Stimulated activated CD4-positive, alpha-beta T cell treated with anti-CD3 and anti-CD28 coated beads, Interleukin-1b, Interleukin-23, amount 100 ng/mL, for 1 hour (primary cell): ENCODE measurements at places on chromosomes 5 and 9.

- no peak for DNase-seq
These were observed 4.3 kb upstream of the SQSTM1 start for GRCh38 chr5:179816401-179816795.

DNA sequence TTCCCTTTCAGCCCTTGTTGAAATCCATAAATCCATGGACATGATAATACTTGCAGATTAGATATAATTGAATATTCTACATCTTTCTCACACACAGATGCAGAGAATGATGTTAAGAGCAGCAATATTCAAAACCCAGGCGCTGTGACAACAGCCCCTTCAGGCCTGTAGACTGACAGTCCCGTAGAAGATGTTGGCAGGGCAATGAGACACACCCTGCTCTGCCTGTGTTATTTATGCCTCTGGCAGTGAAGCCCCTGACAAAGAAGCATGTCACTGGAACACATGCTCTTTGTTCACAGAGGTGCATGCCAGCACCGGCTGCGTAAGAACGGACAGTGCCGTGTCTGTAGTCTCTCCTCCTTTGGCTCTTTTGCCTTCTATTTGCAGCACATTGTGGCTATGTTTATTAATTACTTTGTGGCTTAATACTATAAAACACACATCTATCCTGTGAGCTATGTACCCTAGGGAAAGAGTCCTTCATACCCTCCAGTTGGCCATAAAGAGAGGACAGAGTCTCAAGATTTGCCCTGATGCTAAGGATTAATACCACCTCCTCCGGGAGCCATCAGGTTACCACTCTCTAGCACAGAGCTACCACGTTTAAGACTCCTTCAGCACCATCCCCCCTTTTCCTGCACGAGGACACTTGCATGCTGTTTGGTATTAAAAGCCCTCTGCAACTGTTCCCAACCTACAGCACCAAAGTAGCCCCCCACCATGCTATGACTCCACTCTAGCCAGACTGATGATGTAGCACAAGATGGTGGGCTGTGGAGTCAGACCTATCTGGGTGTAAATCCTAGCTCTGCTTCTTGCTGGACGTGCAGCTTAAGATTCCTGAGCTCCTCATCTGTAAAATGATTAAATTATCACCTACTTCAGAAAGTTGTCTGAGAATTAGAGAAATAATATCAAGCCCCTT is 2.0 kb upstream of the ANP32B start:
- no peak for DNase-seq

DNA sequence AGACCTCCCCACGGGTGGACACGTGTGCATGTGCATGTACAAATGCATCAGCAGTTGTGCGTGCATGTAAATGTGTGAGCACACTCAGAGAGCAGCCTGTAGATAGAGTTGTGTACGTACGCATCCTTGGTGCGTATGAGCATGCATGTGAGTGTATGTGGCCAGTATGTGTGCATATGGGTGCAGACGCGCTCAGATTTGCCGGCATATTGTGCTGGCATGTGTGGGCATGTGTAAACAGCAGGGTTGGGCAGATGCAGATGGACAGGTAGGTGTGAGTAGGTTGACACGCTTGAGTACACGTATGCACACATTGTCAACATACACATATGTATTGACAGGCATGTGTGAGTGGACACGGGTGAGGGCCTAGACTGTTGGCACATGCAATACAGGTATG is 56.5 kb downstream of the LMX1B start:
- no peak for DNase-seq

- no peak for DNase-seq
These were observed 486.7 kb downstream of the TMEM232 start for GRCh38 chr5:110239786-110240185.

DNA sequence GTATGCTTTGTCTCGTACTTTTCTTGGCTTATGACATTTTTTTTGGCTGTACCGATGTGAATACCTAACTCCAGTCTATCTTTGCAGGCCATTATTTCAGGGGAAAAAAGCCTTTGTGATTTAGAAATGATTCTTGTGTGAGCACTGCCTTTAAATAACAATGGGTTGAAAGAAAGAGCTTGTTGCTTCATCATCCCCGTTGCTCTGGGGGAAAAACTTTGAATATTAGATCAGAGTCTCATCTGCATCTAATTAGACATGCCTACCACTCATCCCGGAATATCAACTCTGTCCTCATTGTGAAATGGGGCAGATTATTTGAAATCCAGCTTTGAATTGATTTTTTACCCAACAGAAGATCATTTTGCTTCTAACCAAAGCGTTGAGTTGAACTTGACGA is 13.5 kb downstream of the CXCL14 start:
- DNase-seq, result no peak

GRCh38 chr5:38297830-38298608 is 39.7 kb downstream of the EGFLAM start:
- DNase-seq, result no peak

DNA sequence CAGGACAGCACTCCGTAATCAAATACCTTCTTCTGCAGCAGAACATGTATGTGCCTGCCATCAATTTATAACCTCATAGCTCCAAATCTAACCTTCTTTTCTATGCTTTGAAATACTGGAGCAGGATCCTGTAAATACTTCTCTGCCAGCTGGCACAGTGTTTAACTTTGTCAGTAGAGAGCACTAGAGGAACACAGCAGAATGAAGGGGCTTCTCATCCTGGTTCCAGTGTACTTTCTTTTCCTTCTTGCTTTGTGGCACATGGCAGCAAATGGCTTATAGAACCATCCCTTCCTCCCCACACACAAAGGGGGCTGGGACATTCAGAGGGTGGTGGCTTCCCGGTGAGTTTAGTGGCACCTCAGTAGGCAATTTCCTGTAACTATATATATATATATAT is 3.8 kb upstream of the FBXW11 start:
- DNase-seq, result no peak

GRCh38 chr5:122427621-122428020 is 115.6 kb downstream of the SNCAIP start:
- DNase-seq, result no peak

DNA sequence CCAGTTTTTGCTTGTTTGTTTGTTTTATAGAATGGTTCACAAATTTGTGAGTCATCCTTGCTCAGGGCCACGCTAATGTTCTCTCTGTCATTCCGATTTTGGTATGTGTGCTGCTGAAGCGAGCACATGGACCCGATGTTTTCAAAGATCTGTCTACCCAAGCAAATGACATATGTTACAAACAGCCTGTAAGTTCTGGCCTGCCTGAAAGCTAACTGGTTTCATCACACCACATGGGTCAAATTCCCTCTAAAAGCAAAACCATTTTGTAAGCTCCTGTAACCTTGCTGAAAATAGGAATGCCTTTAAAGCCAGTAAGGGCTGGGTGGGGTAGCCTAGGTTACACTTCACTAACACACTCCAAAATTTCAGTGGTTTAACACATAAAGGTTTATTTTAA is 25.4 kb downstream of the DMRT3 start:
- DNase-seq, result no peak

GRCh38 chr5:100762995-100763394 is 140.1 kb downstream of the ST8SIA4 start:
- DNase-seq, result no peak

DNA sequence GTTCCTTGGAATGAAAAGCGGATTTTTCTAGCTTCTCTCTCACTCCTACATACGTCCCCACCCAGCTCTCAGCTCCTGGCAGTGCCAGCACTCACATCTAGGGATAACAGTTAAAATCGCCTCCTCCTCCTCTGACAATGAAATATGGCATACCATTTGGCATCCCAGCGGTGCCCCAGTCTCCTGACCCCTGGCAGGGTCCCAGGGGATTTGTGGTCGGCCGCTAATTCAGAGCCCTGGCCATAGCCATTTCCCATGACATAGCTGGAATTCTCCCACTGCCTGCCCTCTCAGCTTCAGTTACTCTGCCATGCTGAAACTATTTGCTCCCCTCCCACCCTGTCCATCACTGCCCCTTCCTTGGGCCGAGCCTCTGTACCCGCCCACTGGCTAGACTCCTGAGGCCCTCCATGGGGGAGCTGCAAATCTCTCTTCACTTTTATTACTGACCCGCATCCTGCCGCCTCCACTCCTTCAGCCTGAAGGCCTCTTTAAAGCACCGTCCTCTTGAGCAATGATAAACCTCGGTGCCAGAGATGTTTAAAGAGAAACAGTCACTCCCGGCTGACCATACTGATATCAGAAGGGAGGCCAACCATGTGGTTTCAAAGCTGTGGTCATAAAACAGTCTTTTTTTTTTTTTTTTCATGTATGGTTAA is 139.8 kb downstream of the SLIT3 start:
- no peak for DNase-seq

DNA sequence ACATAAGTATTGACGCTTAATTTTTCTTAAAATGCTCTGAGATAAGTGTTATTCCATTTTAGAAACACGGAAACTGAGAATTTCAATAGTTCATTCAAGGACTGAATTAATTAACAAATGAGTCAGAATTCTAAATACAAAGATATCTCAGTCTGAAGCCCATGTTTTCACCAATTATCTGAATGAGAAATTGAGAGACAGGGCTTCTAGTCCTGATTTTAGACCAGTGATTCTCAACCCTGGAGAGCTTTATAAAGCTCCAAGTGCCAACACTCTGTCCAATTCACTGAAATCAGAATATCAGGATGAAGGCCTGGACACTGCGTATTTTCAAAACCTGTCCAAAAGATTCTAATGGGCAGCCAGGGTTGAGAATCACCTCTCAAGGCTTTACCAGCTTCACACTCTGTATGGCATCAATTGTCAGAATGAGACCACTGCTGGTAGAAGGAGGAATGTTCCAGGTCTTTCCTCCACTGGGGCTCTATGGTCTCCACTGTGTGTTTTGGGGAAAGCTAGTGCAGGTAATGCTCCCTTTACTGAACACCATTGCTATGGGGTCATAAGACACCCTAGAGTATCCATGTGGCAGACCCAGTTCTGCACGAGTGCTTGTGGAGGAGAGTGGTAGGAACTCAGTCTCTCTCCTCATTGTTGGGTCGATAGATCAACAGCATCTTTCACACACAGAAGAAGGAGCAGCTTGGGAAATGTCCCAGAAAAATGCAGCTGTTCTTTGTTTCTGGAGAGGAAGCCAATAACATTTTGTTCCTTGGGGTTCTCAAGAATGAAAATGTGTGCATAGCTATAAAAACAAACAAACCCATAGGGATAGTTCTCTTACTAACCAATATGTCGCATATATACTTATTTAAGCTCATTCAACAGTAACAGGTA is 99.7 kb upstream of the OSMR start:
- no peak for DNase-seq

DNA sequence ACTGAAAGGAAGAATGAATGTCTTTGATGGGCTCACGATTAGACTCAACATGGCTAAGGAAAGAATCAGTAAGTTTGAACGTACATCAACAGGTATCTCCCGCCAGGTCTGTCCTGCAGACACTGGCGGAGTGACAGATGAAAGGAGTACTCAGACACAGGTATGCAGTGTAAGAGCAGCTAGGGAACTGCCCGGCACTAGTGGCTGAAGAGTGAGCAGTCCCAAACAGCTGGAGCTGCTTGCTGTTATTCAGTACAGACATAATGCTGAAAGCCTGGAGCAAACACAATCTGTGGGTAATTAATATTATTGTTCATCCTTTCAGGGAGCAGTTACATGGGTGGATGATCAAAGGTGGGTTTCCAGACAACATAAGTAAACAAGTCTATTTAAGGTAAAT is 835.5 kb downstream of the TLE4 start:
- no peak for DNase-seq

GRCh38 chr5:134070725-134071613 is 43.5 kb upstream of the TCF7 start:
- DNase-seq, result no peak

- no peak for DNase-seq
These were observed 21.8 kb upstream of the NINJ1 start for GRCh38 chr9:93155716-93156474.

- no peak for DNase-seq
These were observed 55.4 kb downstream of the STK32A start for GRCh38 chr5:147290261-147290660.

DNA sequence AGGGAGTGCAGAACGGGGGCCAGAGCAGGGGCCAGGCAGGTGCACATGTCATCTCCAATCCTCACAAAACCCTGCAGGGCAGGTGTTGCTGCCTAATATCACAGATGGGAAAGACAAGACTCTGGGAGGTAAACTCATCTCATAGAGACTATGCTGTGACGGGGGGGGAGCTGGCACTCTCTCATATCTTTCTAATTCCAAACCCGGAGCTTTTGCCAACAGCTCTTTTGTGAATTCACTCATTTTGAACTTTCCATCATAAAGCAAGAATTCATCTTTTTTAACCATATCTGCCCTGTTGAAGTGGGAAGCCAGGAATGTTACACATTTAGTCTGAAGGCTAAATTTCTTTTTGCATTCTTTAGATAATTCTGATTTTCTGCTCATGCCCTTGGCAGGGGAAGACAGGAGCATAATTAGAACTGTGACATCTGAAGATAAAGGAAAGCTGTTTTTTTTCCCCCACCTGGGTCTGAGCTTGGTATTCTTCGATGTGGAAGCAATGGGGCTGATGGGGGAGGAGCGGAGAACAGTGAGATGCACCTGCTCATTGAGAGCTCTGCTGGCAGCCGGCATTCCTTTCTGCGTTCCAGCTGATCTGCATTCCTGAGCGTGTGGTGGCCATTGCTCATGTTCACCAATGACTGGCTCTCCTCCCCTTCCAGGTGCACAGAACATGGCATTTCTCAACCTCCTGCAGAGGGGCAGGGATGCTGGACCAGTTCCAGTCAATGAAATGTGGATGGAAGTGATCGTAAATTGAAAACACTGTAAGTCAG is 159.2 kb downstream of the NSG2 start:
- DNase-seq, result no peak

GRCh38 chr5:3351581-3352442 is 243.8 kb upstream of the IRX1 start:
- DNase-seq, result no peak

DNA sequence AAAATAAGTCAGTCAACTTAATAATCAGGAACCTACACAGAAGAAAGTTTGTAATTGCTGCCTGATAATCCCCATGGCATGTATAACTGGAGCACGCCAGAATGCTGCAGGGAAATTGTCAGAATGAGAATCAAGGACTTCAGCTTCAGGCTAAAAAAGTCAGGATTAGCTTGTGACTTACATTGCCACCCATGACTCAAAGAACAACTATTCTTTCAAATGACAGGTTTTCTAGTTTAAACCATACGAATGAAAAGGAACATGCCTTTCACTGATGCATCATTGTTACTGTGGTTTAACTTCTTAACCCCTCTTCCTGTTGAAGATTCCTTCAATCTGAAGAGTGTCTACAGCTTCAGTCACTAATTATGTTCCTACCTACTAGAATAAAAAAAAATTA is 112.4 kb downstream of the ISL1 start:
- no peak for DNase-seq
